ENCODE measurements at places on chromosomes 4 and X.

GRCh38 chr4:1172971-1173757, 781 bp upstream of the SPON2 start:
- no peak for DNase-seq

GRCh38 chrX:40169193-40170101, 71.7 kb upstream of the BCOR start:
- DNase-seq = peak; percentile 63

GRCh38 chr4:182303847-182304246, 60.6 kb downstream of the TENM3 start:
- no peak for DNase-seq

GRCh38 chr4:149980941-149981340, 97.3 kb upstream of the DCLK2 start:
- no peak for DNase-seq

- DNase-seq = no peak
Measured at GRCh38 chr4:2472187-2472586, 3.3 kb downstream of the RNF4 start.
